Stimulated activated CD8-positive, alpha-beta memory T cell treated with anti-CD3 and anti-CD28 coated beads, Interleukin-7, amount 100 ng/mL, for 1 hour (primary cell): ENCODE measurements at places on chromosomes 5 and 9.

GRCh38 chr5:137989419-137989818 is 43.5 kb downstream of the FAM13B start:
- no peak for DNase-seq

GRCh38 chr9:98875536-98875935 is 68.1 kb downstream of the GALNT12 start:
- DNase-seq: no peak

DNA sequence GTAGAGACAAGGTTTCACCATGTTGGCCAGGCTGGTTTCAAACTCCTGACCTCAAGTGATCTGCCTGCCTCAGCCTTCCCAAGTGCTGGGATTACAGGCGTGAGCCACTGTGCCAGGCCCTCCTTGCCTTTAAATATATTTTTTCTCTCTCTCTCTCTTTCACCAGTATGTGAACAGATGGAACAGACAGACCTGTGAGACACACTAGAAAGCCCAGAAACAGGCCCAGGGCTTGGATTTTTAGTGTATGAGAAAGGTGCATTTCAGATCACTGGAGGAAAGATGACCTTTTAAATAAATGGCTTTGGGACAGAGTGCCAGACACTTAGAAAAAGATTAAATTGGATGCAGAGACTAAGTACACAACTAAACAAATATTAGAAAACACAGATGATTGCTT is 3.1 kb downstream of the RASGEF1C start:
- no peak for DNase-seq

DNA sequence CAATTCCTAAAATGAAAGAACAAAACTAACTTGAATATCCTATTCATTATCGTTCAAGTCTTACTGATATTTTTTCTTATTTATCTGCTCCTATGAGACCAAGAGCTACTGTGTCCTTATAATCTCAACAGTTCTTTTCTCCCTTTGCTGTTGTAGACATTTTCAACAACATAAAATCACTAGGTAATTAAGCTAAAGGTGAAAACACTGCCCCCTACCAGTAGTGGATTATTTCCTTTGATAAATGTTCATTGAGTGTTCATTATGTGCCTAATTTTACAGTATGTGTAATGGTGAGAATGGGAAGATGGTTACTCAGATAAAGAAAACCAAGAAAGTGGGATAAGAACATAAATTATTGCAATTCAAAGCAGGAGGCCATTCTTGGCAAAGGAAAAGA is 41.4 kb upstream of the PAPPA start:
- no peak for DNase-seq

GRCh38 chr9:110994771-110995241 is 43.5 kb downstream of the LPAR1 start:
- DNase-seq: no peak

GRCh38 chr5:180792965-180793287 is 9.7 kb downstream of the MGAT1 start:
- no peak for DNase-seq
